ENCODE measurements at places on chromosomes 5 and 9. TPM values are rescaled to one million over a fixed set of nuclear protein-coding genes. Genes with fewer than 3 reads are reported as not detected.

Gene CDC25C
- total RNA-seq, result 7.5 TPM

Gene TENT4A
- total RNA-seq, result 5.9 TPM

Gene MUSK
- under 0.01 TPM for total RNA-seq

Gene PCDHA9
- total RNA-seq, result under 0.01 TPM

Gene CAMK2A
- total RNA-seq, result 0.18 TPM

Gene PALM2AKAP2
- total RNA-seq, result 20.6 TPM

Gene NUDT2
- 33.9 TPM for total RNA-seq

Gene QRFP
- not detected for total RNA-seq

Gene SCAMP1
- total RNA-seq, result 89.4 TPM

Gene ROPN1L
- total RNA-seq, result 0.28 TPM

Gene PKD2L2
- total RNA-seq, result not detected

Gene IL12B
- total RNA-seq, result not detected

Gene CDO1
- 8.6 TPM for total RNA-seq

Gene CHMP5
- total RNA-seq, result 70.6 TPM

Gene CMBL
- total RNA-seq, result 5.0 TPM

Gene NR2F1
- 19.0 TPM for total RNA-seq

Gene PCDHA6
- total RNA-seq, result not detected

Gene FAXDC2
- 4.2 TPM for total RNA-seq

Gene C9
- total RNA-seq, result not detected

Gene RANBP17
- total RNA-seq, result 29.7 TPM

Gene IL11RA
- total RNA-seq, result 6.9 TPM

Gene EIF4EBP3
- 0.36 TPM for total RNA-seq

Gene APBA1
- total RNA-seq, result 3.8 TPM

Gene DMRT3
- total RNA-seq, result not detected

Gene CDHR2
- total RNA-seq, result not detected

Gene PBX3
- total RNA-seq, result 15.6 TPM

Gene SLC34A3
- total RNA-seq, result not detected

Gene FAM13B
- 15.1 TPM for total RNA-seq

Gene NUTM2F
- not detected for total RNA-seq

Gene BASP1
- total RNA-seq, result 70.5 TPM

Gene SOWAHA
- total RNA-seq, result not detected

Gene CERT1
- 10.3 TPM for total RNA-seq

Gene HIGD2A
- 33.3 TPM for total RNA-seq

Gene RETREG1
- not detected for total RNA-seq

Gene JAKMIP2
- total RNA-seq, result not detected

Gene BTNL8
- not detected for total RNA-seq

Gene PCDHB16
- total RNA-seq, result 0.18 TPM

Data from IMR-90 (cell line).